BE2C (cell line): ENCODE measurements at places on chromosomes 3 and 15.

DNA sequence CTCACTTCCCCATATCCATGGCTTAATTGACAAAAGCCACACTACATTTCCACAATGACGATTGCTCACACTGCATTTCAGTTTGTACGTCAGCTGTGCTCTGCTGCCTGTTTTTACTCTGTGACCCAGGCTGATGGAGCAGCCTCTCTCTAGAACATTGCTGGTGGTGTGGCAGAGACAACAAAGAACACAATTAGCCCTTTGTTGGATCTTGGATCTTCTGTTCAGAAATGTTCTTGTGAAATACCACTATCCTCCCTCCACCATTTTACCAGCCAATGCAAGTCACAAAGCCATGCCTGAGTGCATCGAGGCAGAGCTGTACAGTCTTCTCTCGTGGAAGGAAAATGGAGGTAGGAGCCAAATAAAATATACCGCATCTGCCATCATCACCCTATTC, 56.9 kb upstream of the TBC1D5 start:
- no peak for DNase-seq

DNA sequence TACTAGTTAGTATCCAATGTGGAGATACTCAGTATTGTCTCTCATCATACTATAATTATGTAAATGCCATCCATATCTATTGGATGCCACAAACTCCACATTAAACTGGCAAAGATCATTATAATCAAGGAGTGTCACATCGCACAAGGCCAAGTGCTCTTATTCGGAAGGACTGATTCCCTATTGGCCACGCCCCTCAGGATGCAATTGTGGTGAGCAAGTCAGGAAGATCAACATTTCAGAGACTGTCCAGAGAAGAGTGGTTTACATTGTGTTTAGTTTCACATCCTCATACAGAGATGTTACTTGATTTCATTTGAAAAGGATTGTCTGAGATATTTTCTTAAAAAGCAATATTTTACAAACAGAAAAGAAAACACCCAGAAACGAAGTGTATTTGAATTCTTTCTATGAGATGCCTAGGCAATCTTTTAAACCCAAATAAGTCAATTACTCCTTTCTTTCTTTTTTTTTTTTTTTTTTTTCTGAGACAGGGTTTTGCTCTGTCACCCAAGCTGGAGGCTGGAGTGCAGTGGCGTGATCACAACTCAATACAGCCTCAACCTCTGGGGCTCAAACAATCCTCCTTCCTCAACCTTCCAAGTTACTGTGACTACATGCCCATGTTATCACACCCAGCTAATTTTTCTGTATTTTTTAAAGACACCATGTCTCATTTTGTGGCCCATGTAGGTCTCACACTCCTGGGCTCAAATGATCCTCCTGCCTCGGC, 369.1 kb downstream of the RBMS3 start:
- no peak for DNase-seq

GRCh38 chr3:9201266-9201665, 48.2 kb downstream of the SRGAP3 start:
- DNase-seq = peak; percentile 63

GRCh38 chr3:29655015-29655747, 374.3 kb downstream of the RBMS3 start:
- DNase-seq = no peak

DNA sequence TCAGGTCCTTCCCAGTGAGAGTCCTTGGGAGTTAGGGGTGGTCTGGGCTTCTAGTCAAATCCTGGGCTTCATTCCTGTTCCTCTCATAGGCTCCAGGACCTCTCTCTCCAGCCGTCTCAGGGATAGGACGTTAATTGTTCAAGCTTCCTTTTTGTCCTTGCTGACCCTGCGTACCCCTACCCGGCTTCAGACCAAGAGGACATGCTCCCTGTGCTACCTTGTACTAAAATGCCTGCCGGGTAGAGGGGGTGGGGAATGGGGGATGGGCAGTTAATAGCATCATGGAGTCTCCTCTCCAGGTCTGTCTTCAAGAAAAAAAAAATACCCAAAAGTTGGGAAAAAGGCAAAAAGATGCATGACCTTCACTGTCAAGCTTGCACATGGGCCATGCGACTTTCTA, 36.5 kb upstream of the GALNT15 start:
- no peak for DNase-seq

GRCh38 chr3:99504258-99504657, 134.1 kb upstream of the COL8A1 start:
- DNase-seq = no peak

DNA sequence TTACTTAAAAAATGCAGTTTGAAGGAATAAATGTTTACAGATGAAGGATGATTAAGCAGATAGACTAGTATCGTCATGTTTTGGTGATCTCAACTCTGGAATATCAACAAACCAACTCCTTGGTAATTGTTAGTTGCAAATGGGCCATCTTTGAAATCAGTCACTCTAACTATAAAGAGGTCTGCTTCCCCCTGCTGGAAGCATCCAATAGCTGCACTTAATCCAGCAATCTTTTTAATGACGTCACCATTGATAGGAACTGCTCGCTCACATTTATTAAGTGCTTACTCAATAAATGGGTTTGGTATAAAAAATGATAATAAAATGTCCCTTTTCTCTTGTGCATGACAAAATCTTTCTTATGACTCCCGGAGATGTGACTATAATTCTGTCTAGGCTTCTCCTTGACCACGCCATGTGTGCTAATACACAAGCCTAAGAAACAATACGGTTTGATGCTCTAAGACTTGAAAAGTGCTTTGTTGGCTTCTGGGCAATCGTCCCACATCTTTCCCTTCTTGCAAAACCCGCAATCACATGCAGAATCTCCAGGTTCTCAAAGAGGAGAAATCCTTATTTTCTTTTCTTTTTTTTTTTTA, 227.6 kb upstream of the POU1F1 start:
- peak; percentile 26 for DNase-seq

- no peak for DNase-seq
These were observed 18.9 kb downstream of the RAP2B start for GRCh38 chr3:153180860-153181372.

DNA sequence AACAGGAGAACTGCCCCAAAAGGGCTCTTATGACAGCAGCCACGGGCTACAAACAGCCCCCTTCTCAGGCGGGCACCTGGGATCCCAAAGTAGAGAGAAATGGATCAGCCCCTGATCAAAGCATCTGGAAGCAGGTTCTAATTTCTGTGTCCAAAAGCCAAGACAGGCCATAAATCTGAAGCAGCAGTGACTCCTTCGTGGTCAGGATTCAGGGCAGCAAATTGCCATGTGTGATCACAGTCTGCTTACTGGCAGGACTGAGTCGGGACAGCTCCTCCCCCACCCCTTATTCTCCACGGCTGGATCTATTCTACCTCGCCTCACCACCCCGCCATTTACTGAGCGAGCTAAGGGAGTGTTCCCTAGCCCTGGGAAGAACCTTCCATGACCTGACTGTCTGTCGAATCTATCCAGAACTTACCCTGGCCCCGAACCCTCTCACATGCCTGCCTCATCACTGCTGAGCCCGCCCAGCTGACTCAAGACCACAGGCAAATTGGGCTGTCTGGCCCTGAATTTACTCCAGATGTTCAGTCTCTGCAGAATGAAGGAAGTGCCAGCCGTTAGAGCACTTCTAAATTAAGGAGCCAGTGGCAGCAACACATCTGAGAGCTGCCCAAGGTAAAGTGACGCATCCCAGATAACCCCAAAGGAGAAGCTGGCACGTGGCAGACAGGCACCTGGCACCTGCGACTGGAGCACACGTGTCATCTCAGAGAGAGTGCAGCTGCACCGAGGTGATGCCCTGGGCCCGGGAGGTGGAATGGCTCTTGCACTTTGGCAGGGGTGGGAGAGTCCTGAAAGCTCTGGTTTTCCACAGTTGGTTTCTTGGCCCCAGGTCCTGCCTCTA, 1.3 kb downstream of the LRRC15 start:
- DNase-seq = no peak

GRCh38 chr3:112459750-112460149, 39.5 kb downstream of the BTLA start:
- DNase-seq = no peak

GRCh38 chr3:66335671-66336070, 114.9 kb downstream of the SLC25A26 start:
- no peak for DNase-seq

DNA sequence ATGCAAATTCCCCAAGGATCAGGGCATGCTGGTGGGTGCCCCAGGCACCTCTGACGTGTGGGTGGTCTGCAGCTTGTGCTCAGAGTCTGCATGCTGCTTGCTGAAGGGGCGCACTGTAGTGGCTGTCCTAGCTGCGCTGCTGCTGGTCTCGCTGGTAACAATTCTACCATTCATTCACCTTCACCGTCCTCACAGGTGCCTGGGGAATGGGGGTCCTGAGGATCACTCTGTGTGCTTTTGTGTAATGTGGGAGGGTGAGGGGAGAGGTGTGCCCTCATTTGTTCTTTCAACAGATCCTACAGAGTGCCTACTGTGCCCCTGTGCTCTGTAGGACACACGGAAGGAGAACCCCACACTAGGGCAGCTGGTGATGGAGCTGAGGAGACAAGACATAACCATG, 2.1 kb upstream of the ITGA11 start:
- no peak for DNase-seq

DNA sequence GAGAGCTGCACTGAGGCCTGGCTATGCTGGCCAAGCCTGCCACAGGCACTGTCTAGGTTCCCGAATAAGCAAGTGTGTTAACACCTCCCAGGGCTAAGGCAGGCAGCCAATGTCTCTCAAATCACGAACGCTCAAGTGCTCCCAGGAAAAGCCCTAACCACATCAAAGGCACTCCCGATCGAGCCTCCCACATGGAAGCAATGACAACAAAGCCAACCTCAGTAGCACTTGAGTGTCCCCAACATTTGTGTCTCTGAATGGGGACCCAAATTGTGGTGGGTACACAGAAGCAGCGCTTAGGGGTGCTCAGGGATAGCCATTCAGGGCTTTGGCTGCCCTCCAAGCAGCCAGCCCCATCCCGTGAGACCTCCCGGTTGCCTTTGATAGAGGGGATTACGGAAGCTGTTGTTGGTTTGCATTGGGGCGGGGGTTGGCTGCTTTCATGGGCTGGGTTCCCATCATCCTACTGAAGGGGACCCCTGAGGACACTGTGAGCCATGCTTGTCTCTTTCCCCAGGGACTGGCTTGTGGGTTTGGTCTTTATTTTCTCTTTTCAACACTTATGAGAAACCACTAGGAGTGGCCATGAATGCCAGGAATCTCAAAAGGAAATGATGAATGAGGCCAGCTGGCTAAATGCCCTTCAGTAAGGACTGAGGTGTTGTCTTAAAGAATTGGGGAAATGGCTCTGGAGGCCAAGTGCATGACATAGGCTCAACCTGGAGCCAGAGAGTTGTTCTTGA, 234.1 kb upstream of the FEZF2 start:
- DNase-seq = no peak

DNA sequence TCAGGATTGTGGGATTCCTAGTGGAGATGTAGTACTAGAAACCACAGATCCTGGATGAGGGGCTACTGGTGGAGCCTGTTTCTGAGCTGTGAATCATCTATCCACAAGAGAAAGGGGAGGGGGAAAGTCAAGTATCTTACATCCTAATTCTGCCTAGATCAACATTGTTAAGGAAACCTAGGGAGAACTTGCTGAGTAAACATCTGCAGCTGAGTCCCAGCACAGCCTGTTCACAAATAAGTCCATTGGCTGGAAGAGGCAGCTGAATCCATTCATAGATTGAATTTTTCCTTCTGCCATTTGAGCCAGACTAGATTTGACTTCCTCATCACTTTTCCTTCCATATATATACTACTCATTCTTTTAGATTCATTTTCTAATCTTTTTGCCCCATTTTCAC, 460.5 kb downstream of the TUSC7 start:
- DNase-seq = no peak

DNA sequence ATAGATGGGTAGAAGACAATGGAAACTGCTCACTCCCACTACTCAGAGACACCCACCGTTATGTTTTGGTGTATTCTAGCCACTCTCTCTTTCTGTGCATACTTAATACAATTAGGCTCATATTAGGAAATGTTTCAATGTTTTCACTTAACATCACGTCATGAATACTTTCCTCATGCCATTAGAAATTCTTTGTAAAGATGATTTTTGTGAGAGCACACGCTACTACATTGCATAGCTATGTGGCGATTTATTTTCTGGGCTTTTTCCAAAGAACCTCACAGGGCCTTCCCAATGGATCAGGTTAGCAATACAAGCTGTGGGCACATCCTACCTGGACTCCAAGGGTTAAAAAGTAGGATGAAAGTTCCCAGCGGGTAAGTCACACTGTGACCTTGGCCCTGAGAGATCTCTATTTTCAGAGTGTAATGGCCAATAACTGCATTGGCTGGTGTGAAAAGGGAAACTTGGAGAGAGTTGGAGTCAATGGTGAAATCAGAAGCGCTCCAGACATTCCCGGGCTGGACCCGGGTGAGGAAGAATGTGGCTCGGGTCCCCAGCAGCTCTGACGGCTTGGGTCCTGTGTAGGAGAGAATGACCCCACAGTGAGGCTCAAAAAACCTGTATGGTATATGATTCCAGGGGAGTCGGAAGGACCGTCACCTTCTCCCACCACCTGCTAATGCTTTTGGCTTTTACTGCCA, 25.8 kb upstream of the TGM5 start:
- DNase-seq = no peak

GRCh38 chr3:25527801-25528200, 99.7 kb downstream of the RARB start:
- no peak for DNase-seq

- DNase-seq = no peak
These were observed 268.6 kb downstream of the RORA start for GRCh38 chr15:60960517-60960916.

- peak; percentile 81 for DNase-seq
These were observed 5.9 kb upstream of the GRAMD2A start for GRCh38 chr15:72203507-72203837.

DNA sequence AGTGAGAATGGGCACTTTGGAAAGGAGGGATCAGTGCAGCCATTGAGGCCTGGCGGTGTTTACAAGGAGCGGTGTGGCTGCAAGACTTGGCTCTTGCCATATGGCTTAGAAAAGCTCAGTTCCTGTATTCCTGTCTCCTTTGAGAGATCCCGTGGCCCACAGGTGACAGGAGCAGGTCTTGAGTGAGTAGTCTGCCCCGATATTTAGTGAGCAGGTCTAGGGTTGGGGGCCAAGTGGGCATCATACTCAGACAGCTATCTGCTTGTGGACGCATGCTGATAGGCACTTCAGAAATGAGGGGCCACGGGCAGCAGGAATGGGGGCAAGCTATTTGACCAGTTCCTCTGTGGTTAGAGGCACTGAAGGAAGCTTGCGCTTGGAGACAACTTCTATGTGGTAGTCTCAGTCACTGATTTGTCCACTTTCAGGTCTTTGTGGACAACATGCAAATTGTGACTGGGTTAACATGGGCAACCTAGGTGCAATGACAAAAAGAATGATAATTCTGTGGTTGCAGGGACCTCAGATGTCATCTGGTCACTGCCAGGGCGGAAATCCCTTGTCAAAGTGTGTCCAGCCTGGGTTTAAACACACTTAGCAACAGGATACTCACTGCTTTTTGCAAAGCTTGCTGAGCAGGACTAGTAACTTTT, 1.1 kb downstream of the TMED3 start:
- no peak for DNase-seq

- no peak for DNase-seq
These were observed 129.7 kb upstream of the CDIN1 start for GRCh38 chr15:36449662-36450145.

GRCh38 chr3:8485141-8485870, 16.3 kb upstream of the LMCD1 start:
- DNase-seq = no peak
